ENCODE measurements at places on chromosomes 5 and 9.

DNA sequence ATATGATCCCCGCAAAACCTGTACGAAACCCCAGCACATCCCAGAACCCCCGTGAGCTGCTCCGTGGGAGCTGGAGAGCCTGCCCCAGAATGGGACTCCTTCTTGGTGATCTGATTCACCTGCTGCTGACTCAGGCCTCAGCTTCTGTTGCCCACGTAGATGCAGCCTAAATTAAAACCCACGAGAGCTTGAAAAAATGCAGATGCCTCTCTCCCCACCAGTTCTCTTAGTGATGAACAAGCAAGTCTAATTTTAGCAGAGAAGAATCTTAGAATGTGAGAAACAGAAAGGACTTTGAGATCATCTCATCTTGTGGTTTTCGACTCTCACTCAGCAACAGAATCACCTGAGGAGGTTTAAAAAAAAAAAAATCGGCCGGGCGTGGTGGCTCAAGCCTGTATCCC is 57.6 kb downstream of the TMOD1 start:
- no peak for DNase-seq

- DNase-seq = no peak
These were observed 79.4 kb downstream of the GAS1 start for GRCh38 chr9:86867804-86868313.

- no peak for DNase-seq
These were observed 52.2 kb downstream of the MTAP start for GRCh38 chr9:21854594-21854993.

GRCh38 chr5:180208435-180209081 is 453 bp downstream of the RASGEF1C start:
- DNase-seq = no peak

GRCh38 chr9:137030006-137030405 is 1.9 kb downstream of the FUT7 start:
- no peak for DNase-seq

DNA sequence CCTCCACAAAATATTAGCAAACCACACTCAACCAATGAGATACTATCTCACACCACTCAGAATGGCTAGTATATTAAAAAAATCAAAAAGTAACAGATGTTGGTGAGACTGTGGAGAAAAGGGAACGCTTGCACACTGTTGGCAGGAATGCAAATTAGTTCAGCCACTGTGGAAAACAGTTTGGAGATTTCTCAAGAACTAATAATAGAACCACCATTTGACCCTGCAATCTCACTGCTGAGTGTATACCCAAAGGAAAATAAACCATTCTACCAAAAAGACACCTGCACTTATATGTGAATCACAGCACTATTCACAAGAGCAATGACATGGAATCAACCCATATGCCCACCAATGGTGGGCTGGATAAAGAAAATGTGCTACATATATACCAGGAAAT is 393.5 kb downstream of the PDE4D start:
- no peak for DNase-seq

GRCh38 chr5:176762489-176762888 is 47.9 kb upstream of the UNC5A start:
- no peak for DNase-seq

- no peak for DNase-seq
These were observed 45.7 kb upstream of the GPR151 start for GRCh38 chr5:146561711-146562110.

DNA sequence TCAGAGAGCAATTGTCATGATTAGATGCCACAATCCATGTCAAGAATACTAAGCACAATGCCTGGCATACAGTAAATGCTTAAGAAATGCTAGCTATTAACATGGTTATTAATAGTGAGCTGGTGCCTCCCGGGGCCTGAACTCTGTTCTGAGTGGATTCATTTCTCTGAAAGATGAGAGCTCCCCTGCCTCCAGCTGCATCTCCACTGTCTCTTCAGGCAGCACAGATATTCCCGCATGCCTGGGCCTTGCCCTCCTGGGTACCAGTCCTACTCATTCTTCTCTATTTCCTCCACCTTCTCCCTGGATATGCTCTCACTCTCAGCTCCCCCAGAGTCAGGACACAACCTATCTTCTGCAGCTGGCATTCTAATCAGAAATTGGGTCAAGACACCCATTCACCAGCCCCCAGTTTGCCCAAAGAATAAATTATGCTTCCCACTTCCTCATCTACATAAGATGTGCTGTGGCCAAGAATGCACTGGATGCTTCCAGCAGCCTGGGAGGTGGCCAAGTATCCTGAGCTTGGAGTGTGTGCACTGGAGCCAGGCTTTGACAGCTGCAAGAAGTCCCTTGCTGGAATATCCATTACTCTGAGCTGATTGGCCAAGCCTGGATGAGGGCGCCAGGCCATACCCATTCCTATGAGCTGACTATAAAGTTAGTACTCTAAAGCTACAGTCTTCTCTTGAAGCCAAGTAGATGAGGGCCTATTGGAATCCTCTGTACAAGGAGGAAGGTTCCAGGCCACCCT is 669.0 kb downstream of the ACTL7B start:
- DNase-seq = no peak

- no peak for DNase-seq
These were observed 171.3 kb upstream of the GAS1 start for GRCh38 chr9:87118594-87118993.

DNA sequence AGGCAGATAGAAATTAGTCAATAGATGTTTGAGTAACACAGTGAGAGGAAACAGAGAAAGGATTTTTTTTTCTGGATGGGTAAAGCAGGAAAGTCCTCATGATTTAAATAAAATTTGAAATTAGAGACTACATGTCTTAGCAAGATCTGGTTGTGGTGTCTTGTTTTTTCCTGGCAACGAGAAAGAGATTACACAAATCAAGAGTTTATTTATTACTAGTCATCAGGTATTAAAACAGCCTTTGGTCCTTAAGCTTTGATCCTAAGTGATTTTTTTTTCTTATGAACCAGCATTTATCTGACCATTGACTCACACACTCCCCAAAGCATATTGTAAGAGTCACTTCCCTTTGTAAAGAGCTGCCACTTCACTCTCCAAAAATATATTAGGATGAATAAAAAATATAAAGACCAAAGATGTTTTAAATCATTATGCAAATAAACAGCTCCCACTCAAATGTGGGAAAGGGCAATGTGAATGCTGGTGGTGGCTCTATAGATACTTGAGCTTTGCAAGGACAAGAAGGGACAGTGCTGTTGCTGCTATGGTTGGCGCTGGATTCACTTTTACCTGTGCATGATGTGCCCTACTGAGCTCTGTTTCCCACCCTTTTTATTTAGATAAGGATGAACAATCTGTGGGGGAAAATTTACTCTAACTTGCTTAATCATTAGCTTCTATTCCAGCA is 1726.5 kb downstream of the MAT2B start:
- no peak for DNase-seq

- DNase-seq = no peak
These were observed 14.8 kb upstream of the FAM174A start for GRCh38 chr5:100520348-100520747.

DNA sequence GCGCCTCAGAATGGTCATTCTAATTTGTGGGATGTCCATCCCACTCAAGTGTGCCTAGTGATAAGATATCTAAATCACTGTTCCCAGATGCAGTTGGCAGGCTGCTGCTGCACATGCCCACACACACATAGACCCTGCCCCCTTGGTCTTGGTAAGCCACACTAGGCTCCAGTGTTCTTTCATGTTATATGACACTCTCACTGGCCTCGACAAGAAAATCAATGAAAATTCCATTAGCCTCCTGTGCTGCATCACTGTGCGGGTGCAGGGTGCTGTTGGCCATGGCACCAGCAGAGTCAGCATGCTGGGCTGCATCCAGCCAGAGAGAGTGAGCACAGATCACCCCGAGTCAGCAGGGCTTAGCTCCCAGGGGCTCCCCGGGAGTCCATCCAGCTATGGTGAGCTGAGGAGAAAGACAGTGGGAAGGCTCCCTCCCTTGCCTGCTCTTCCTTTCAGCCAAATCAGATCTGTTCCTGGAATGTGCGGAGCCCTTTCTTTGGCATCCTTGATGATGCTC is 59.9 kb downstream of the ABLIM3 start:
- DNase-seq = no peak

DNA sequence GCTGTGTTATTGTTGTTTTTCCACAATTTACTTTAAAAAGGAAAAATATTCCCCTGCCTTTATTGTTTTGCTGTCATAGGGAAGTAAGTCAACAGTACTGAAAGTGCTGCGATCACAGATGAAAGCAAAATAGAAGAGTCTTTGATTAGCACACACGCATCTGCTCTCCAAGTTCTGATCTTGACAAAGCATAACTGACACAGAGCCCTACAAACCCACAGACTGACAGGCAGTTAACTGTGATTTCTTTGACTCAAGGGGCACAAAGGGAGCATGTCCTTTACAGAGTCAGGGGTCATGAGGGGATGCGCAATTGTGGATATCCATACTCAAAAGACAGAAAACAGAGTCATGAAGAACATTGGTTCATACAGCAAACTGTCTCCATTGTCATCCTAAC is 123.7 kb downstream of the SNCAIP start:
- DNase-seq = no peak

DNA sequence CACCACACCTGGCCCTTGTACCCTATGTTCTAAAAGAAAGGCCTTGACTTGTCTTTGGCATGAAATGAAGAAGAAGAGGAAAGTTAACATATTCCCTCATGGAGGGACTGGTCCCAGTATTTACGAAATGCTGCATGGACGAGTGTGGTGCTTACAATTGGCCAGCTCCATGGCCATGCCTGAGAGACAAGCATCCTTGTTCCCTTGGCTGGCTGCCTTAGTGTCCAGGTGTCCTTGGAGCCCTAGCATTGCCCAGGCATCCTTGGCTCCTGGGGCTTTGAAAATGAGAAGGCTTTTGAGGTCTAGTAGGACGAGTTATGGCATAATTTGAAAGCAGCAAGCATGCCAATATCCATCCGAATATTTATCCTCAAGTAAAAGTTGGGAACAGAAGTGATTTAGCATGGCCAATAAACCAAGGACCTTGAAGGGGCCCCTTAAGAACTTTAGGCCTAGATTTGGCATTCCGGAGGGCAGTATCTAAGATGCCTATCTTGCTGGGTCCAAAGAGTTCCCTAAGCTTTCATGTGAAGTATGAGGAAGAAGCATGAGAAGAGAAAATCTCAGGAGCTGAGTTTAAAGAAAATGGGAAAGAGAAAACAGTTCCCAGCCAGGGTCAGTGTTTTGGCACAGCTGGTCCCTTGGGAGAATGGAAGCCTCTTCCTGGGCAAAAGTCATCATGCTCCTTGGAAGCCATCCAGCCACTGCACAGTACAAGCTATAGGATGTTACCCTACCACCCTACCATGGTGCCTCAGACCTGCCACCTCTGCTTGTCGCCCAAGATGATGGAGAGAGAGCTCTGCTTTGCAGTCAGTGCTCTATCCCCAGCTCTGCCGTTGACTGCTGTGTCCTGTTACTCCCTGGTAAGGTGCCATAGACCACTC is 91.0 kb downstream of the AOPEP start:
- DNase-seq = no peak

DNA sequence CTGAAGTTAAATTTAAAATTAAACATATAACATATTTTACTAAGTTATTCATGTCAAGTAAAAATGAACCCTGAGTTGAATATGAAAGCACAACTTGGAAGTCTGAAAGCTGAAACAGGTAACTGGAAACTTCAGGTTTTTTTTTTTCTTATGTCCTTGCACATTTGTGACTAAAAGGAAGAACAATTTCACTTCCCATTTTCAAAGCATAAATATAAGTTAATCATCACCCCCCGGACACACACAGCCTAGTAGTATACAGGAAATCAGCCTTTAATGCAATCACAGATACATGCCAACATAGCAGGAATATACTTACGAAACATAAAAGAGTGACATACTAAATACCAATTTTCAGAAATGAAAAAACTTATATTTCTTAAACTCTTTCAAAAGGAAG is 225.9 kb downstream of the RFX3 start:
- no peak for DNase-seq

- DNase-seq = no peak
These were observed 46.5 kb upstream of the GDNF start for GRCh38 chr5:37886242-37886905.

DNA sequence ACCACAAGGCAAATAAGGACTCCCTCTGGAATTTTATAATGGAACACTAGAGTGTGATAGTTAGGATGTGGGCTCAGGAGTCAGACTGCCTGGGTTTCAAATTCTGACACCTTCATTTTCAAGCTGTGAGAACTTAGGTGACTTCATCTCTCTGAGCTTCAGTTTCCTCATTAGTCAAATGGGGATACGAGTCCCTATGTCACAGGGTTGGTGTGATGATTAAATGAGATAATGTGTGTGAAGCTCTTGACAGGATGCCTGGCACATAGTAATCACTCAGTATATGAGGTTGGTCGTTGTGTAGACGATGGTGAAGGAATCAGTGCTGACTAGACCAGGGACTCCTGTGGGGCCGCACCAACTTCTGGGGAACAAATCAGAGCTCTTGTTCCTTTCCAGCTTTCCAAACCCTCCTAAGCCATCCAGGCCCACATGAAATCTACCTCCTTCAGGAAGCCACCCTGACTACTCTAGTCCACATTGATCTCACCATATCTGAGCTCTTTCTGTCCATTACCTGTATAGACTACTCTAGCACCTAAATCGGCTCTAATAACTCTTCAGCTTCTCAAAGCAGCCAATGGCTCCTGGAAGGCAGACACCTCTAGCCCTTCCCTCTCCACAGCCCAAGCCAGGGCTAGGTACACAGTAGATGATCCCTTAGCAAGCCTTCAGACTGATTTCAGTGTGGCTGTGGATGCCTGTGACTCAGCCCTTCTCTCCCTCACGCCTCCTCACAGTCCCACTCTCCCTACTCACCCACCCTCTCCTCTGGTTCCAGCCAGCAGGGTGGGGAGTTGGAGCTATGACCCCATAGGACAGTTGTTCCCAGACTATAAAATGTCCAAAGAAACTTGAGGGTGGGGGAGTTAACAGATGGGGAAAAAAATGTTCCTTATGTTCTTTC is 2.5 kb upstream of the TCF7 start:
- no peak for DNase-seq

GRCh38 chr5:175873088-175873454 is 1.7 kb downstream of the CPLX2 start:
- no peak for DNase-seq

DNA sequence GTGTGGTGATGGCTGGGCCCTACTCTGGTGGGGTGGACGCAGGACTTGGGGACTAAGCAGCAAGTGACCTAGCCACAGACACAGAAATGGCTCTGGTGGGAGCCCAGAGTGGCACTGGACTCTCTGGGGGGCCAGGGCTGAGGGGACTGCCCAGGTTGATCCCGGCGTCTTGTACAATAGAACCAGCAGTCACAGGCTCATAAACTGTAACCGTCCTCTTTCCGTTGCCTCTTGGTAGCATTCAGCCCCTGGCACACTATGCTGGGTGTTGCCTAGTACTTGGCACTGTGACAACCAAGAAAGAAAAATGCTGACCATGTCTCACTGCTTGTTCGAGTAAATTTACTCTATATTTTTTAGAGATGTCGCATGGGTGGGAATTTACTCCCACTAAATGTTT is 80.5 kb downstream of the DAB2IP start:
- no peak for DNase-seq

GRCh38 chr9:116313638-116314037 is 160.0 kb downstream of the PAPPA start:
- no peak for DNase-seq

- no peak for DNase-seq
These were observed 124.6 kb upstream of the SARDH start for GRCh38 chr9:133862585-133863256.

Measured in stimulated activated CD4-positive, alpha-beta T cell treated with anti-CD3 and anti-CD28 coated beads, Interleukin-1b, Interleukin-23, amount 100 ng/mL, for 4 hours (primary cell).